Stimulated activated naive CD4-positive, alpha-beta T cell treated with Interleukin-2 at 50 U/mL for 16 hours (primary cell): ENCODE measurements at places on chromosomes 12 and 14.

- no peak for DNase-seq
Observed at GRCh38 chr12:89817501-89818226, 109.0 kb upstream of the ATP2B1 start.

- no peak for DNase-seq
Observed at GRCh38 chr14:99185436-99186068, 86.4 kb downstream of the BCL11B start.

DNA sequence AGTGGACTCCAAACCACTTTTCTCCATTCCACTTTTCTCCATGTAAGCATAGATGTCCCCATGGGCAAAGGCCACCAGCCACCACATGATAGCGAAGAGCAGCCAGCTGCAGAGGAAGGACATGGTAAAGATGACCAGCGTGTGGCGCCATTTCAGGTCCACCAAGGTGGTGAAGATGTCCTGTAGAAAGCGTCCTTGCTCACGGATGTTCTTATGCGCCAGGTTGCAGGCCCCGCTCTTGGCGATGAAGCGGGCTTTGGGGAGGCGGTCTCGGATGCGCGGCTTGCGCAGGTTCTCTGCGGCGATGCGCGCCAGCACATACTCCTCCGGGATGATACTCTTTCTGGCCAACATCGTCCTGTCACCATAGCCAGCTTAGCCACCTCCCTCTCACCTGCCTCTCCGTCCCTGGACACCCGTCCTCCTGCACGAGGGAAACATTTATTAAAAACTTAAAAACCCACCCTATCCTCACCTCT is 1.2 kb downstream of the KCNJ8 start:
- no peak for DNase-seq

DNA sequence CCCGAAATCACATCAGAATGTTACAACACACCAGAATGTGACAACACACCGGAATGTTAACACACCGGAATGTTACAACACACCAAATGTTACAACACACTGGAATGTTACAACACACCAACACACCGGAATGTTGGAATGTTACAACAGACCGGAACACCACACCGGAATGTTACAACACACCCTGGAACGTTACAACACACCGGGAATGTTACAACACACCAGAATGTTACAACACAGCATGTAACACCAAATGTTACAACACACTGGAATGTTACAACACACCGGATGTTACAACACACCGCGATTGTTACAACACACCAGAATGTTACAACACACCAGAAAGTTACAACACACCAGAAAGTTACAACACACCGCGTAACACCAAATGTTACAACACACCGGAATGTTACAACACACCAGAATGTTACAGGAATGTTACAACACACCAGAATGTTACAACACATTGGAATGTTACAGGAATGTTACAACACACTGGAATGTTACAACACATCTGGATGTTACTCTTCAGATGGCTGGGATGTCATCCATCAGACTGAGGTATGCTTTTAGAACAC is 21.1 kb downstream of the CHFR start:
- DNase-seq: no peak

DNA sequence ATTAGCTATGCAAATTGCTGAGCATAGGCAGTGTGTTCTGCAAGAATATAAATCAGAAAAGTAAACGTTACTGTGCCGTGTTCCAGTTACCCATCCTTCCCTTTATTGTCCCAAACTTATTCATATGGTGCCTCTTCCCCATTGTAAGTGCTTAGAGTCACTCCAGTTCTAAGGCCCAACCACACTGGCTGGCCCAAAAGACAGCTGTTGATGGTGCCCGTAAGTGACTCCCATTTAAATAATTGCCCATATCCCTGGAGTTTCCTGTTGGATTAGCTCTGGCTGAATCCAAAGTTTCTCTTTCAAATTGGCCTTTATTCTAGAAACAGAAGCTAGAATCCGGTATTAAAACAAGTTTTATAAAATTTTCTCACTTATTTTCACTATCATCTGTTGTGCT is 400.1 kb upstream of the DDHD1 start:
- DNase-seq: no peak

- DNase-seq: no peak
Observed at GRCh38 chr12:40792792-40793386, 100.7 kb downstream of the CNTN1 start.

GRCh38 chr12:113473942-113474341 is 2.3 kb upstream of the LHX5 start:
- DNase-seq: no peak

DNA sequence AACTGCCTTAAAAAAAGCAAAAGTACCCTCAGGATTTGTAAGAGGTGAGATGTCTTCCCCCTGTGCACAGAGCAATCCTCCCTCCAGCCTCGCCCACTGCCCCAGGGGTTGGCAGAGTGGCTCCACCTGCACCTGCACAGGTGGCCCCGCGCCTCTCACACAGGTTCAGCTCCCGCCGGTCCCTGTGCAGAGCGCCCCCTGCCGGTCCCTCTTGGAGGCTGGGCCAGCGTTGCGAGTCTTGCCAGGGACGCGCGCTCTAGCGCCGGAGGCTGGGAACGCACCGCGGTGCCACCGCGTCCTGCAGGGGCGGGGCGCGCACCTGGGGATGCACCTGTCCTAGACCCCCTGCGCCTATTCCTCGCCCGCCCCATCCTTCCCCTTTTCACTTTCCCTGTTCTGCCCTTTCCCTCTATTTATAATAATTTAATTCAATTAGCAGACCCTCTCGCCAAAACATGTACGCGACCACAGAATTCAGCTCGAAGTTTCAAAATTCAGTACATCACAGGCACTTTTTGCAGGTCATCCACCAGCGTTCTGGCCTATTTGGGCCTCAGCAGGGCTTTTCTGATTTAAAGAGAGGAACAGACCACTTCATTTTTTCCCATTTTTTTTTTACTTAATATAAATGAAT is 618.6 kb downstream of the AACS start:
- DNase-seq: no peak

- DNase-seq: no peak
Observed at GRCh38 chr12:12086973-12087692, 16.4 kb downstream of the BCL2L14 start.

DNA sequence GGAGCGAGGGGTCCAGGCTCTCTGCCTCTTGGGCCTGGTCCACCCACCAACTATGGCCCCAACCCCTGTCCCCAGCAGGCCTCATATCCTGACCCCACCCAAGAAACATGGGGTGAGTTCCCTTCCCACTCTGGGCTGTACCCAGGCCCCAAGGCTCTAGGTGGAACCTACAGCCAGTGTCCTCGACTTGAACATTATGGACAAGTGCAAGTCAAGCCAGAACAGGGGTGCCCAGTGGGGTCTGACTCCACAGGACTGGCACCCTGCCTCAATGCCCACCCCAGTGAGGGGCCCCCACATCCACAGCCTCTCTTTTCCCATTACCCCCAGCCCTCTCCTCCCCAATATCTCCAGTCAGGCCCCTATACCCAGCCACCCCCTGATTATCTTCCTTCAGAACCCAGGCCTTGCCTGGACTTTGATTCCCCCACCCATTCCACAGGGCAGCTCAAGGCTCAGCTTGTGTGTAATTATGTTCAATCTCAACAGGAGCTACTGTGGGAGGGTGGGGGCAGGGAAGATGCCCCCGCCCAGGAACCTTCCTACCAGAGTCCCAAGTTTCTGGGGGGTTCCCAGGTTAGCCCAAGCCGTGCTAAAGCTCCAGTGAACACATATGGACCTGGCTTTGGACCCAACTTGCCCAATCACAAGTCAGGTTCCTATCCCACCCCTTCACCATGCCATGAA is 8.6 kb downstream of the ARHGAP9 start:
- DNase-seq: no peak

GRCh38 chr14:93318927-93319326 is 13.9 kb downstream of the BTBD7 start:
- no peak for DNase-seq

- DNase-seq: no peak
Observed at GRCh38 chr12:110972866-110973265, 52.5 kb upstream of the MYL2 start.

- no peak for DNase-seq
Observed at GRCh38 chr14:49193332-49194065, 392.7 kb downstream of the RPS29 start.

DNA sequence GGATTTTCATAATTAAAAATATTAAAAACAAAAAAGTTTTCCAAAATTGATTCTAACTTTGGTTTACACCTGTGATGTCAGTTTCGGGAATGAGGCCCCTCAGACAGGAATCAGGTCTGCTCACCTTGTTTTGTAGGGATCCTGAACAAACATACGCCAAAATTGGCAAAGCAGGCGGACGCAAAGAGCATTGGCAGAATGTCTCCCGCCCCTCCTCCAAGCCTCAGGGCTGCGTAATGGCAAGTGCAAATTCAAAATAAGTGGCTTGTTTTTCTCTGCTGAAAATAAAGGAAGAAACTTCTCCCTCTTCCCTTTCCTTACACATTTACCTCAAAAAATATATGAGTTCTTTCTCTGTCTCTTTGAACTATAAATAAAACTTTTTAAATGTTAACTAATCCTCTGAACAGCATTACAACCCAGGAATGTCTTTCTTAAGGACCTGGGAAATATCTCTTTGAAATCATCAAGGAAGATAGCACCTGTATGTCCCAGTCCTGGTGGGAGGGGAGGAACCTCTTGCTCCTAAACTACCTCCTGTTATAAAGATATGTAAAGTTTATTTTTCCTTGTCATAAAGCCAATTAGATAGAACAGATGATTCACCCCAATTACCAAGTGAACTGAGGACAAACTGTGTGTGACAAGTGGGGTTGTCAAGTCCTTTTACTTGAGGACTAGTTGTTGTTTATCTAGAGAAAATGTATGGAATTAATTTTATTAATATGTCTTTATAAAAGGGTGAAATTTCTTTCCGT is 16.5 kb downstream of the OR6J1 start:
- no peak for DNase-seq

DNA sequence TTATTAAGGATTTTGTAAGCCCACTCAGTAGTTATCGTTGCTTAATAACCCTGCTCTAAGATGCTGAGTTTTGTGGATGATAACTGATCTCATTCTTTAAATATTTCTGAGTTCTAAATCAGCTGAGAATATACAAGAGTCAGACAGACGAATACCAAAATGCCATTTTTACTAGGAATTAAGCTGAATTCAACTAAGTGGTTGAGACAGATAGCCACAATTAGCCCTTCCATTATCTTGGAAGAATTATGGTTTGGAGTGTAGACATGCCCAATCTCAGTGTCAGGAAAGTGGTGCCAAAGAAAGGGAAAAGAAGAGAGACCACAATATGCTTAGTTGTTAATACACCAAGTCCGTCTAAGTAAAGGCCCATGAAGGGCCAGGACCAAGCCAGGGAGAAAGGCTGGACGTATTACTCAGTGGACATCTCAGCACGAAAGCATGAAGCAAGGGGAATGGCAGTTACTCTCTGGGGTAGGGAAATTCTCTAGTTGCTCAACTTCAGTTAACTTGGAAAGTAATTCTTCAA is 58.6 kb downstream of the KCNA5 start:
- DNase-seq: no peak

DNA sequence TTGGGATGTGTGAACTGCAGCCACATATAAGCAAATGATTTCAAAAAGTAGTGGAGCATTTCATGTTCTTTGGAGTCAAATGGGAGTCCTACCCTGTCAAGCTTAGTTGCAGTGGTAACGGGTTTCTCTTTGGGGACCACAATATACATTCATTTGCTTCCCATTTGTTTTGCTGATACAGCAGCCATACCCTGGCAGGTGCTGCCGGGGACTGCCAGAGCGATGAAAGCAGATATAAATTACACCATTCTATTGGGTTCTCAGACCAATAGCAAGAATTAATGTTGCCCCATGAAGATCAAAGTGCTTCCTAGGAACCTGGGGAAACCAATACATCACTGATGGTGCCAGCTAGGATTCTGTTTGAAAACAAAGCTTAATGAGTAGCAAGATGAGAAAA is 1621.5 kb upstream of the FLRT2 start:
- DNase-seq: no peak

GRCh38 chr14:101074196-101075024 is 170.9 kb upstream of the RTL1 start:
- no peak for DNase-seq

- no peak for DNase-seq
Observed at GRCh38 chr12:28026701-28027100, 54.2 kb upstream of the PTHLH start.

- DNase-seq: no peak
Observed at GRCh38 chr12:48788524-48788853, 400 bp downstream of the ADCY6 start.

DNA sequence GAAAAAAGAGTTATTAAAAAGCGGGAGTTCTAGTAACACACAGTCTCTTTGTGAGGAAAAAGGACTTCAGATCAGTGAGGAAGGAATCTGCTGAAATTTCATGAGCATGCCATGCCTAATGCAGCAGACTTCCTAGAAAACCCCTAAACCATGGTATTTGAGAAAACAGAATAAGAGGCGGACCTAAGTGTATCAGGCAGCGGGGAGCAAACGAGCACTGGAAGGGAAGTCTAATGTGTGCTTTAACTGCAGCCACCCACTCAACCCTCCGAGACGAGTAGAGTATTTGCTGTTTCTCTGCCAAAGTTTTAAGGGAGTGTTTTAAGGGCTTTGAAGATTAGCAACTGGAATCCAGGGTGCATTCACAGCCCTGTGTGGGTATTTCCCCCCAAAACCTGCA is 36.5 kb downstream of the ACADS start:
- DNase-seq: no peak

DNA sequence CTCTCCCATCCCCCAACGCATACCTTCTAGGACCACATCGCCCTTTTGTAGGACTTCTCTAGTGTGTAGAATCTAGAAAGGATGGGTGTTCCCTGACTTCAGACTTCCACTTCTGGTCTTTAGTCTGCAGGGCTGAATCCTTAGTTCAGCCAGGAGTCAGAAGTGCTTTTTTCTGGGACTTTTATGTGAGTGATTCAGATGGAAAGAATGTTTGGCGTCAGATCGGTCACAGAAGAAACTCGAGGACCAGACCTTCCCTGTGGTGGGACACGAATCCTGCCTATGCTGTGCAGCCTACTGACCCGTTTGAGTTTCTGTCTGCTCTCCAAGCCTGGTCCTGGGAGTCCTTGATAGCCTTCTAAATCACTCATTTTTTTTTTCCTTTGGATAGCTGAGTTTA is 165.4 kb upstream of the SSTR1 start:
- no peak for DNase-seq

DNA sequence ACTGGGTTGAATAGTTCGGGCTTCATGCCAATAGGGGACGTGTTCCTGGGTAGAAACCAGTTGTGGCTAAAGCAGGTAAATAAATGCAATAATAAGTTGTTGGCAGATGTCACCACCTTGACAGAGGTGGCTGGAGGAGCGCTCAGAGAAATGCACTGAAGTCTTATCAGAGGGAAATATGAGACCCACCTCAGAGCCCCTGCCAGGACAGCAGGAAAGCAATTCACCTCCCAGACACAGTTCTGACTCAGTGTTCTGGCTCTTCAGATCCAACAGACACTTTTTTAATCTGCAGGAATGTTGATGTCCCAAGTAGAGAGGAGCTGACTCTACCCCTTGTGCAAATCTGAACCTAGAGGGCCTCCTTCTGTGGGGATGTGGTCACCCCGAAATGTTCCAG is 687.1 kb upstream of the FBXO33 start:
- DNase-seq: no peak

DNA sequence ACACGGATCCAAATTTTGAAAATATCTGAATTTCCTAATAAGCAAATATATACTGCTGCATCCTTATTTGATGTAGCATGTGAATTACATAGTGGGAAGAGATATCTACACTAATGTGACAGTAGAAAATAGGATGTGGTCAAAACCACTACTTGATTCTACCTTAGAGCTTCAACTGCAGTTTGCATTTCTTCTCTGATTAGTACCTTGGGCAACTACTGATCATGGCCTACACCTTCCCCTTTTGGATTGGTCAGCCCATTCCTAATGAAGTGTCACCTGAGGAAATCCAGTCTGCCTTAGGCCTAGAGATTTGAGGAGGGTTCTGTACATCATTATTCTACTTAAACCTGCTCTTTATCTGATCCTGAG is 10.7 kb downstream of the LLPH start:
- DNase-seq: no peak
